ENCODE measurements at places on chromosomes 7 and 10.

DNA sequence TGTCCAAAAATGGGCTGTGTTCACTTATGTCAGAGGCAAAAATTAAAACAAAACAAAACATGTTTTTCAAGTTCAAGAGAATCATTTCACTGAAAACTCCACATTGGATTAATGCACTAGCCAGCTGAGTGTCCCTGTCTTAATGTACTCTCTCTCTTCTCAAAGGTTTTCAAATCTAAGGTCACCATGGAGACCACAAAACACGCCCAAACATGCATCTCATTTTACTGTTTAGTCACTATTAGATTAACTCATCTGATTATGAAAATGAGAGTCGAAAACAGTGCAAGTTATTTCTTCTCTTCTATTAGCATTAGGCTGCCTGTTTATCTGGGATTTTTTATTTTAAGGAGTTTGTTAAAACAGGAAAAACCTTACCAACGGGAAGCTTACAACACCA, 70.8 kb upstream of the ASAH2 start:
- no peak for DNase-seq

DNA sequence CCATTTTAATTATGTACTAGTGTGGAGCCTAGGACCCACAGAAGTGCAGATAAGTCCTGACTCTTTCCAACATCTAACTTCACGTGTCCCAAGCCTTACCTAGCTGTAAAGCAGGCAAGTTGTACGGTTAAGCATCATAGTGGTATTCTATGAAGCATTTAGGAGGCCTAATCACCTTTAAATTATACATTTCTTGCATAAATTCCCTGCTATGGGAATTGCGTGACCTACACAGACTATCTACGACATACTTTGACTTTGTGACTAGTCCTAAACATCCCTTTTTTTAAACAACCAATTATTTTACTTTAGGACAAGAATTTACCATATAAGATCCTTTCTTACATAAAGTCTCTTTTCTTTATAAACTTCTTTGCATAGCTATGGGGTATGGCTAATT, 37.7 kb upstream of the LRGUK start:
- DNase-seq: no peak

GRCh38 chr10:1557081-1557480, 180.2 kb downstream of the ADARB2 start:
- DNase-seq: no peak

GRCh38 chr10:62961951-62962523, 145.9 kb upstream of the EGR2 start:
- no peak for DNase-seq

GRCh38 chr7:110442381-110442837, 648.5 kb upstream of the LRRN3 start:
- DNase-seq: peak; percentile 69

DNA sequence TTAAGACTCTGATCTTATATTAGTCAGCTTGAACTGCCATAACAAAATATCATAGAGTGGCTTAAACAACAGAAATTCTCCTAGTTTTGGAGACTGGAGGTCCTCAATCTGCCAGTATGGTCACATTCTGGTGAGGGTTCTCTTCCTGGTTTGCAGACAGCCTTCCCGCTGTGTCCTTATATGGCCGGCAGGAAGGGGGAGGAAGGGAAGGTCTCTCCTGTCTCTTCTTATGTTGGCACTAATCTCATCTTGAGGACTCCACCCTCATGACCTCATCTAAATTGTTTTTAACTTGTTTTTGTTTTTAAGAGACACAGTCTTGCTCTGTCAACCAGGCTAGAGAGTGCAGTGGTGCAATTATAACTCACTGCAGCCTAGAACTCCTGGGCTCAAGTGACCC, 53.1 kb downstream of the VPS41 start:
- no peak for DNase-seq

DNA sequence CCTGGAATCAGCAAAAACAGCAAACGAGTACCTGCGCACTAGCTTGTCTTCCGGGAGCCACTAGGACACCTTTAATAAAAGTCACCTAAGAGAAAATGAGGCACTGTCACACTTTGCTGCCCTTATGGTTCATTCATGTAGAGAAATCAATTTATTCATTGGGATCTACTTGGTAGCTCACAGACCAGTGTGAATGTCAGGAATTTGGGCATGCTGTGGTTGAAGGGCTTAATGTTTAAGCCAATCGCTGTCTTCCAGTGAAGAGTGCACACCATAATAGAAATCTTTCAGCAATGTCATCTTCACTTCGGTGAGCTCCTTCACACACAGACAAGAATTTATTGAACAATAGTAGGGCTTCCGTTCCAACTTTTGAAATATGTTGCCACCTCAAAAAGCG, 65.1 kb downstream of the MARCHF5 start:
- no peak for DNase-seq

DNA sequence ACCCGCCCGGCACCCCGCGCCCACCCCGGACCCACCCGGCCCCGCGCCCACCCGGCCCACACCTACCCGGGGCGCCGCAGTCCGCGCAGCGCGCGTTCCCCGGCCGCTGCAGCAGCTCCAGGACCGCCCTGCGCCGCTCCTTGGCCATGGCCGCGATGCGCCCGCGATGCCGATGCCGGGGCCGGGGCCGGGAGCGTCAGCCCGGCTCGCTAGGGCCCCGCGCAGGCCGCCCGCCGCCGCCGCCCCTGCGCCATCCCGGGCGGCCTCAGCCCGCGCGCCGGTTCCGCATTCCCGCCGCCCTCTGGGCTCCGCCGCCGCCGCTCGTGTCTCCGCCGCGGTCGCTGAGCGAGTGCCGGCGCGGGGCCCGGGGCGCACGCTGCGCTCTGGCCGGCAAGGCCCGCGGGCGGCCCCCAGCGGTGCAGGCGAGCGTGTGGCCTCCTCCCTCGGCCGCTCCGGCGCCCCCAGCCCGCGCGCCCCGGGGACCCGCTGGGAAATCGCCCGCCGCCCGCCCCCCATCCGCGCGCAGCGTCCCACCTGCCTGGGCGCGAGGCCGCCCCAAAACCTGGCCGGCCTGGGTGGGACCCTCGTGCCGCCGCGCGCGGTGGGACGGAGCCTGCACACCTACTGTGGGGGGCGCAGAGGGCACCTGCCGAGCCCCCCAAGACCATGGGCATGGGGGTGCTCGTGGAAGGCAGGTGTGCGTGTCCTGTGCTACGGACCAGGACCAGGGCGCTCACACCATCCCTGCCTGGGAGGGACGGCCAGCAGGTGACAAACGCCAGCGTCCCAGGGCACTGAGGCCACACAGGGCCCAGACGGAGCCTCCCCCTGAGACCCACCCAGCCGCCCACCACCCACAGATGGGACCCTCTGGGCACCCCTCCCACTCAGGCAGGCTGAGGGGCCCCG, at the start of gene ADAP1:
Gene ADAP1 (minus strand): TSS at position 351 of the 909 bp plus-strand sequence. CDS start 203 bp downstream, at position 148.
- no peak for DNase-seq

GRCh38 chr7:102288285-102288930, 1.7 kb downstream of the SH2B2 start:
- peak; percentile 46 for DNase-seq

DNA sequence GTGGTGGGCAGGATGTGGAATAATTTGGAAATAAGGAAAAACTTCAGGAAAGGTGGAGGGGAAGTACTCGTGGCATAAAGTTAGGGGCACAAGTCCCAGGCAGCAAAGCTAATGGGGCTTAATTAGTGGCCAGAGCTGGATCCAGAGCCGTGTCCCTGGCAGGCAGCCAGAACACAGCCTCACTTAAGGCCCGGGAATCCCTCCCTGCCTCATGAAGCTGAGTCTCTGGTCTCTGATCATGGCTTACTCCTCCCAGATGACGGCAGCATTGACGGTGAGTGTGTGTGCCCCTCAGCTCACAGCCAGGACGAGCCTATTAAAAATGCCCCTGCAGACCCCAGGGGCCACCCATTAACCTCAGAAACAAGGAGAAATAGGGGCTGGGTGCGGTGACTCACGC, 48.2 kb upstream of the NPTX2 start:
- DNase-seq: no peak

- DNase-seq: no peak
Observed at GRCh38 chr7:4080954-4081353, 601.1 kb upstream of the FOXK1 start.

DNA sequence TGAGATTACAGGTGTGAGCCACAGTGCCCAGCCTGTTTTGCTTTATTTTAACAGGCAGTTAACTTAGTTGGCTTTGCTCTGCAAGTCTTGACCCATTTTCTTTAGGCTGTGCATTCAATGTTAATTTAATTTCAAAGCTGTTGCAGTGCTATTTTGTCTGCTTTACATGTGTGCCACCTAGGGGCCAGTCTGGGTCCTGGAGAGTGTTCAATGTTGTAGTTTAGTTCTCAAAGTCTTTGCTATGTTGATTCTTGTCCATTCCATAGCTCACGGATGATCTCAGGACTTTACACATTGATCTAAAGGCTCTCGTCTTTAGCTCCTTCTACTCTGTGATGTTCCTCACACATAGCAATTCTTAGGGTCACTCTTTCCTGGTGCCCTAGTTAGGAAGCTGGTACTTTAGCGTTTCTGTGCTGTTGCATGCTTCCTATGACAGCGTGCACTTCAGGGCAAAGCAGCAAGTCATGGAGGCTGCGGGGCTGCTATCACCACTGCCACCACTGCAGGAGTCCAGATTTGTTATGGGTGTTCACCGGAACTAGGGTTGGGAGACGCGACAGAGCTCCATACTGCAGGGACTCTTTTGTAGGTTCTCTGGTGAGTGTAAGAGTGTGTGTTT, 16.4 kb upstream of the ABCA13 start:
- peak; percentile 59 for DNase-seq

GRCh38 chr10:35420827-35421552, 84.7 kb downstream of the CCNY start:
- DNase-seq: no peak

GRCh38 chr7:73850781-73851207, 8.5 kb upstream of the METTL27 start:
- DNase-seq: no peak

DNA sequence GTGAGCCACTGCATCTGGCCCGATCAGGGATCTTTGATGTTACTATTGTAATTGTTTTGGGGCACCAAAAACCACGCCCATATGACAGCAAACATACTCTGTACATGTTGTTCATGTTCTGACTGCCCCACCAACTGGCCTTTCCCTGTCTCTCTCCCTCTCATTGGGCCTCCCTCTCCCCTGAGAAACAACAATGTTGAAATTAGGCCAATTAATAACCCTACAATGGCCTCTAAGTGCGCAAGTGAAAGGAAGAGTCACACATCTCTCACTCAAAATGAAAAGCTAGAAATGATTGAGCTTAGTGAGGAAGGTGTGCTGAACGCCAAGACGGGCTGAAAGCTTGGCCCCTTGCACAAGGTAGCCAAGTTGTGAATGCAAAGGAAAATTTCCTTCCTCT, 50.3 kb upstream of the SDK1 start:
- DNase-seq: no peak

DNA sequence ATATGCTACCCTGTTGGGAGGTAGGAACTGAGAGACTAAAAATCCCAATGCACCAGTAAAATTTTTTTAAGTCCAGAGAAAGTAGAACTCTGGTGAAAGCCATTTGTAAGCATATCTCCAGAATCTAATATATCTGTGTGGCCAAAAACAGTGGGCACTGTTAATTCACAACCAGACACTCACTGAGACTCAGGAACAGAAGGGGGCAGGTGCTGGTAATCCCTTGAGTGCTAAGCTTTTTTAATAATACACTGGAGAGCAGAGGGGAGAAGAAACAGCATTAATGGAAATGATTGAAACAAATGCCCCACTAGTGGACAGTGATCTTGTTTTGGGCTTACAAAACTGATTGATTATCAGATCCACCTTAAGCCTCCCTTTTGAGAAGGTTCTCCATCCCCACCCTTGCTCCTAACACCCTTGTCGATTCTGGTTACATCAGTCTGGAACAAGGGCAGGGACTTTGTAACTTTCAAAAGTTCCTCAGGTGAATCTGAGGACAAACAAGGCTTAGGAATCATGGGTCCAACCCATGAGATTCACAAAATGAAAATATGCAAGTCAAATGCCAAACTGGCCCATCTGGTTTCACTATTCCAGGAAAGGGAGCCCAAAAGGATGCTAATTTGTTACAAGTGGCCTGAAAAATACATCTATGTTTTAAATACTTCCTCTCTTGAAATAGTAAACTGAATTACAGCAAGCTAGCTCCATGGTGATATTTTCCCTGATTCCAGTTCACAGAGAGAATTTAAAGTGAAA, 29.7 kb downstream of the PLXNA4 start:
- no peak for DNase-seq

GRCh38 chr10:16967866-16968415, 150.7 kb upstream of the RSU1 start:
- DNase-seq: no peak

GRCh38 chr7:69889976-69890351, 291.7 kb downstream of the AUTS2 start:
- DNase-seq: peak; percentile 21

DNA sequence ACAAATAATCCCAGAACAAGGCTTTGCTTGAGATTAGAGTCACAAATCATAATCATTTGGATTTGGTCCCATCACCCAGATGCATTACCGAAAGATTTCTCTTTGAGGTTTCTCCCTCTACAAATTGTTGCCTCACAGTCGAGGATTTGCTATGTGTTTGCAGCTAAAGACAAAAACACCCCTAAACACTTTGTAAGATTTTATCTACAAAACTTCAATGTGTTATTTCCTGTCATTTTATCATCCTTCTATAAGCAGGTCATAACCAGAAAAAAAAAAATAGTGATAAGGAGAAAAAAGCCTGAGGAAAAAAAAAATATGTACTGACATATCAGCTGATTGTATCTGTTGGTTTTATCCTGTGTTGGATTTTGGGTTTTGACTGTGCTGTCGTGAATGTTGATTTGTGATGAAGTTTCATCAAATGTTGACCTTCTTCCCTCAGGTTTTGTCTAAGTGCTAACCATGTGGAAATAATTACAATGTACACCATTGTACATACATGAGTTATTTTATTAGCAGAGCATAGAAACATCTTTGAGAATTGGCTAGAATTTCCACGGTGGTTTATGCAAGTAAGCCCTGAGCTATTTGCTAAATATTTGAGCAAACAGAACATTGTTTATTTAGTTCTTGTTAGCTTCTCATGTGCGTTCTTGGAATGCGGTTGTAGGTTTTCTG, 274.4 kb downstream of the NEBL start:
- no peak for DNase-seq

DNA sequence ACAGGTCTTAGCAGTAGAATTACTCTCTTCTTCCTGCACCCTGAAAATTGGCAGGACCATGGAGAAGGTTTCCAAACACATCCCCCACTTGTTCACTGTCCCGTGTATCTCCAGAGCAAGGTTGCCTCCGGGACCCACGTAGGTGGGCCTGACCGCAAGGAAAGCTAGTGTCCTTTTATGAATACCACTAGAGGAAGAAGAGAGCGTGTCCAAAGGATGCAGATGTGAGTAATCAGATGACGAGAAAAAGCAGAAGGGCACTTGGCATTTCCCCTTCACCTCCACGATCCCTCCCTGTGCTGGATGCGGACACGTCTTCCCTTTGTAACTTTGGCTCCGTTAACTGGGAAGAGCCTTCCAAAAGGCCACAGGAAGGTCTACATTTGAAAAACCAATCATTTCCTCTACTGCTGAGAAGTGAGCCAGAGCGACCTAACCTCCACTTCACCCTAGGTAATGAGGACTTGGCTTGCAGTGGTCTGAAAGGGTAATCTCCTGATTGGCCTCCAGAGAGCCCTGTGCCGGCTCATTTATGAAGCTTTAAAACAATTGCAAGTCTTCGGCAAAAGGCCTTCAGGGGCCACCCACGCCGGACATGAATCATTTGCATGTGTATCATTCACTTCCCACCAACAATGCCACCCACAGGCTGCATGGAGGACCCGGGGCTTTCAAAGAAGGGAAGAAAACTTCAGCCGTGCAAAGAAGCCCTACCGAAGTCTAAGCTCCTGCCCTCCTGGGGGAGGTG, 55.4 kb downstream of the LYZL1 start:
- DNase-seq: no peak
